ENCODE measurements at places on chromosomes 12 and 14.

DNA sequence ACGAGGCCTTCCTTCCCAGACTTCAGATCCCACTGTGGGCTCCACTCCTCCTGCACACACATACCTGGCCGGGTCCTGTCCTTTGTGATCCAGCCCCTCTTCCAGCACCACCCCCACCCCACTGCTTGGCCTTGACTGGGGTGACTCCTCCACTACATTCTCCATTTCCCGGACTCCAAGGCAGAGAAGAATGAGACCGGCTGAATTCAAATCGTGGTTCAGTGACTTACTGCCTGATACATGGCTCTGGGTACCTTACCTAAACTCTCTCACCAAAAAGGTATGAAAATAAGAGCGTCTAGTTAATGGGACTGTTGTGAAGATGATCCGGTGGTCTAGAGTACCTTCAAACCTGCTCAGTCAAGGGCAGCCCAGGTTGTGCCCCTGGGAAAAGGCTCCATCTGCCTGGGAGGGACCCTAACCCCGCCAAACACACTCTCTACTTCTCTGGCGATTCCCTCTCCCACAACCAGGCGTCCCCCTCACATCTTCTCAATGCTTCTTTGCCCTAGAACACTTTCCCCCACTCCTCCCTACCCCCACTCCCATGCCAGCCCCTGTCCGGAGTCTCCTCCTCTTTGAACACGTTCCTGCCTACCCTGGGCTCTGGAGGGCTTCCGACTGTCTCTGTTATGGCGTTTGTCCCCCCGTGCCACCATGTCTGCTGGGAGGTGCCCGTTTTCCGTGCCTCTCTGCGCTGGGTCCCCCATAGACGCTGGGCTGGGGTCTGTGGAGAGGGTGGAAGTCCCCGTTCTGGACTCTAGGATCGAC lies 1.5 kb upstream of the ZBTB42 start:
- no peak for DNase-seq

GRCh38 chr14:74702293-74702692 lies 10.6 kb downstream of the AREL1 start:
- no peak for DNase-seq

DNA sequence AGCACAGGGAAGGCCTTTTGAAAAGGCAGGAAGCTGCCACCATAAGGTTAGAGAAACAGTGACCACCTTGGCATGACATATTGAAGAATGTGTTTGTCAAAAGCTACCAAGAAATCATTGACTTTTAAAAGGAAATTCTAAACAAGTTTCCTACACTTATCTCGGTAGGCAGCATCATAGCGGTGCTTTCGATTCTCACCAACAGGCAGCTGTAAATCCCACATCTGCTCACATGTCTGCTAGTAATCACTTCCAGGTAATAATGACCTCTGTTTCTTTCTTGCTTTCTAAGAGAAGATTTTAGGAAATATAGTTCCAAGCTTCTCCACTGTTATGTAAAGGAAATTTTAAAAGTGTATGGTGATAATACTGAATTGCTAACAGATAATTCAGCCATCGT lies 821.1 kb upstream of the FOXG1 start:
- DNase-seq: no peak

- no peak for DNase-seq
These were observed 704 bp downstream of the ATP2B1 start for GRCh38 chr12:89707703-89708564.

DNA sequence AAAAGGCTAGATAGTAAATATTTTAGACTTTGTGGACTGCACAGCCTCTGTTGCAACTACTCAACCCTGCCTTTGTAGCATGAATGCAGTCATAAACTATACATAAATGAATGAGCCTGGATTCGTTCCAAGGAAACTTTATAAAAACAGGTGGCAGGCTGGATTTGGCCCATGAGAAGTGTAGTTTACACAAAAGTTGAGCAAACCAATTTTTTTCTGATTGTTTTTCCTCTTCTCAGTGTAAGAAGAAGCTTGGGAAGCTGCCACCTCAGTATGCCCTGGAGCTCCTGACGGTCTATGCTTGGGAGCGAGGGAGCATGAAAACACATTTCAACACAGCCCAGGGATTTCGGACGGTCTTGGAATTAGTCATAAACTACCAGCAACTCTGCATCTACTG lies 9.5 kb downstream of the OAS1 start:
- no peak for DNase-seq

- no peak for DNase-seq
These were observed 8.6 kb upstream of the ARPC3 start for GRCh38 chr12:110458756-110459155.

GRCh38 chr12:103503546-103504480 lies 8.0 kb upstream of the C12orf42 start:
- DNase-seq: no peak

GRCh38 chr12:132245521-132246101 lies 83.8 kb downstream of the GALNT9 start:
- DNase-seq: no peak

DNA sequence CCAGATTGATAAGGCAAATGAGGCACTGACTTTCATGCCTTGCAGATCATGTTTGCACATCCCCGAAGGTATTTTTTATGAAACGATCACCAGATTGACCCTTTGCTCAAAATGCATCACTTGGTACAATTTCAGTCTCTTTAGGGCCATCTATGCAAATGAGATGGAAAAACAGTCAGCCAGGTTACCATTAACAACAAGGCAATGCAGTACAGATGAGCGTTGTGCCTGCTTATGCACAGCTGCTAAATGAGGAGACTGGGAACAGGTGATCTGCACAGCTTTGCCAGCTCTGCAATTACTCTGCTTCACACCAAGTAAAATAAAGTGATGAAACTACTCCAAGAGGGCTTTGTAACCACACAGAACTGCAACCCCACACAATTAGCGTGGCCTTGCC lies 26.1 kb upstream of the PLEKHG7 start:
- no peak for DNase-seq

DNA sequence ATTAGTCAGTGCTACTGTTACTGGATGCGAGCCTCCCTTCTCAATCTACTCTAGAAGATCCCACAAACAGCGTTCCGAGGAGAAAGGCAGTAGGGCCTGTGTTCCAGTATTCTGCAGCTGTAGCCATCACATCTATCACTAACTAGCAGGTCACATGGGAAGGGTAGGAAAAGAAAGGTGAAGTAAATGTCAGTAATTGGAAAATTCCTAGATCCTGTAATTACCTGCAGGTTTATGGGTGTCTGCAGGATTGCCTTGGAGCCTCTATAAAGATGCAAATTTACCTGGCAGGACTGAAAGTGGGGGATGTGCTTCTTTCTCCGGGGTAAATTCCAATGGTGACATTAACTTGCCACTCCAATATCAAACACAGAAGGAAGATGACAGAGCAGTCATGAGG lies 77.8 kb downstream of the FERMT2 start:
- DNase-seq: no peak

DNA sequence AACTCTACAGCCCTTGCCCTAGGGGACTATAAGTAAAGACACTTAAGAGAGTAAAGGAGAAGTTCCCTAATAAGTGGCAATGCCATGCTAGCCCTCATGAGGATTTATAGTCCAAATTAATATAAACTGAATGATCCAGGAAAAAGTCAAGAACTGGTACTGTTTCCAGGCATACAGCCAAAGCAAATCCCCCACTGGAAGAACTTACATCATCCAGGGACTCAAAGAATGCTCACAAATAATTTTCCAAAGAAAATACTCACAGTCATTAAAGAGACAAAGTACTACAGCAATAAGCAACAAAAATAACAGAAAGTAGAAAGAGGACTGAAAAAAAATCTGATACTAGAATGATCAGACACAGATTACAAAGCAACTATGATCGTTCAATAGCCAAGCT lies 79.7 kb upstream of the RAP1B start:
- no peak for DNase-seq

DNA sequence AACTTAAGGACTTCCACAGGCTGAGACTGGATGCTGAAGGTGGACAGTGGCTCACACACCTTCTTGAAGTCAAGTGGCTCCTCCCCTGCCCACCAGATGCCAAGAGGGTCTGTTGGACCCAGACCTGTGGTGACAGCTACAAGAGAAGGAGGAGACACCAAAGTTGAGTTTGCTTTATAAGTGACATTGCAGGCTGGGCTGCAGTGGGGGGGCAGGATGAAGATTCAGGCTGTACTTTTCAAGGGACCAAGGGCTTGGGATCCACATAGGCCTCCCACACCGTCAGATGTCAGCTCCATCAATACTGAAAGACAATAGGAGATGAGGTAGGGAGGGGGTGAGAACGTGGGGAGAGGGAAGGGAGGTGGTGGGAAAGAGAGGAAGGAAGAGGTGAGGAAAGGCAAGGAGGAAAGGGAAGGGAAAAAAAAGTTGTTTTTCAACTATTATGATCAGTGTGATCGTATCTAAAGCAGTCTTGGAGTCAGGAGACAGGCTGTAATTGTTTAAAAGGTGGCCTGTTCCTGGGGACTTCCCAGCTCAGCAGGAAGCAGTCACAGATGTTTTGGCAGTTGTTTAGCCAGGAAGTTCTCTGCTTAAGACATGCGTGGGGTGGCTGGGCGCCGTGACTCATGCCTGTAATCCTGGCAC lies 84.1 kb upstream of the RESF1 start:
- peak; percentile 34 for DNase-seq

GRCh38 chr12:110791589-110791988 lies 48.9 kb upstream of the PPP1CC start:
- no peak for DNase-seq

DNA sequence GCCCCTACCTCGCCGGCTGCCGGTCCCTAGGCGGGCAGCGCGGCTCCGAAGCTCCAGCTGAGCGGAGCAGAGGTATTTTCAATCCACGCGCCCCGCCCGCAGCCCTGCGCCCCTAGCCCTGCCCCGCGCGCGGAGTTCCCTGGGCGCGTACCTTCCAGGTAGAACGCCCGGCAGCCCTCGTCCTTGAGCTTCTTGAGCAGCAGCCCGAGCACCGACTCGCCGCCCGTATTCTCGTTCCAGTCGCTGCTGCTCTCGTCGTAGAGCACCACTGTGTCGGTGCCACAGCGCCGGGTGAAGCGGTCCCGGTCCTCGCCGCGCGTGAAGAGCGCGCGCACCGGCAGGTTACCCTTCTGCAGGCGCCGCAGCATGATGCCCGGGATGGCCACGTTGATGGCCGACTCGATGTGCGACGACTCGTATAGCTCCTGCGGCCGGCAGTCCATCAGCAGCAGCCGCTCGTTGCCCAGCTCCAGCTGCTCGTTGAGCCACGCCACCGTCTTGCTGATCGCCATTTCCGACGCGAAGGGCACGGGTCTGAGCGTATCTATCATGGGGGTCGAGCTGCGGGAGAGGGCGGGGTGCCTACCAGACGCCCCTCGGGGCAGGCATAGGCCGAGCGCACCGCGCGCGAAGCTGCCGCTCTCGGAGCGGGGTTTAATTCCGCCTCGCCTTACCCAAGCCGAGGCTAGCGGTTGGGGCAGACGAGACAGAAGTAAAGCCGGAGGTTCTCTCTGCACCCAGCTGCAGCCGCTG lies 636 bp downstream of the DUSP6 start:
- no peak for DNase-seq

DNA sequence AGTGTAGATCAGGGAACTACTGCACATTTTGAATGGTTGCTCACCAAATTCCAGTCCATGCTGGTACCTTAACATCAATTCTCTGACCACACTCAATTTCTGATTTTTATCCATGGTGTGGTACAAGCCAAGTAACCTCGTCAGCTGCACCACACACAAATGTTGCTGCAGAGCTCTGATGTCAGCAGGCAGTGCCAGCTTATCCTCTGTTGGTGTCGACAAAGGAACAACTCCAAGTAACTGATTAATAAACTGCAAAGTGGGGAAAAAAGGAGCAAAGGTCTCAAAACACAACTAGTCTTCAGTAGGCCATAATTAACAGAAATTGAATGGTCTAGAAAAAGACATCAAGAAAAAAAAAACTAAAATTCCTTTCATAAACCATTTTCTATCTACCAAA lies 47.4 kb downstream of the NAA25 start:
- DNase-seq: no peak

DNA sequence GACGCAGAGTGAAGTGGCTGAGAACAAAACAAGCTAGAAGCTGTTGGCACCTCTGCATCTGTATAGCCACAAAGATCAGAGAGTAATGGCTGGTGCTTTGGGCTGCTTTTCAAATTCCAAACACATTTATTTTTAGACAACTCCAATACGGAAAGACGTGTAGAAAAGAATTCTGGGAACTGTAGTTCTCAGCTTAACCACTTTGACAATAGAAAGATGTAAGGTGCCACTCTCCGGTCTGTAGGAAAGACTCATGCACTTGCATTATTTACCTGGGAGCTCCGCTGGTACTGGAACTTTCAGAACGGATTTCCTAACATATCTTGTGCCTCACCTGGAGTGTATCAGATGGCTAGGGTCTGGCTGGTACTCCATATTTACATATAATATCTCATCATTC lies 1.8 kb upstream of the OR4K2 start:
- no peak for DNase-seq

GRCh38 chr12:38465020-38465419 lies 148.4 kb downstream of the ALG10B start:
- DNase-seq: no peak

- DNase-seq: no peak
These were observed 3.4 kb downstream of the B4GALNT3 start for GRCh38 chr12:462936-463705.

GRCh38 chr14:66464261-66464660 lies 21.9 kb upstream of the CCDC196 start:
- DNase-seq: no peak

DNA sequence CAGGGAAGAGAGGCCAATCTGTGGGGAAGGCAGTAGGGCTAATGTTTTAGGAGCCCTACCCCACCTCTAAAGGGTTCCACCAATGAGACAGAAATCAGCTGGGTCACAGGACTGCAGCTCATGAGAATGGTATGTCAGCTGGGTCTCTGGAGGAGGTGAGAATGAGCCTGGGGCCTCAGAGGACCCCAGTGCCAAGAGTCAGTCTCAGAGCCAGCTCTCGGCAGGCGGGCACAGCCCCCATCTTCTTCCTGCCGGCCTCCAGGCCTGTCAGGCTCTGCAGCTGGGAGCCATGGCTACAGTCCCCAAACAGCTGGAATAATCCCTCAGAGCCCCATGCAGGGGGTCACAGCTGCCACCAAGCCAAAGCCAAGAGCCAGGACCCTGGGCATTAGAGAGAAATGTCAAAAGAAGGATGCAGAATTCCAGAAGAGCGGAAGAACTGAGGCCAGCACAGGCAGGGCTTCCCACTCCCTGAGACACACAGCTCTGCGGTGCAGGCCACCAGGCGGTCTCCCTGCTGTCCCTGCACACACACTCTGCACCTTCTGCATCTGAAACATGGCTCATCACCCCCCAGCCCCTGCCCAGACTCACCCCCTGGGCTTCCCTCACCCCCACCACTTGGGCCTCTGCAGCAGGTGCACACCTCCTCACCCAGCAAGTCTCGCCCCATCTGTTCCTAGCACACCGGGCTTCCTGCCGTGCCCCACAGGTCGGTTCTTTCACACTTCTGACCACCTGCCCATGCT lies 26.0 kb downstream of the ITPK1 start:
- no peak for DNase-seq

DNA sequence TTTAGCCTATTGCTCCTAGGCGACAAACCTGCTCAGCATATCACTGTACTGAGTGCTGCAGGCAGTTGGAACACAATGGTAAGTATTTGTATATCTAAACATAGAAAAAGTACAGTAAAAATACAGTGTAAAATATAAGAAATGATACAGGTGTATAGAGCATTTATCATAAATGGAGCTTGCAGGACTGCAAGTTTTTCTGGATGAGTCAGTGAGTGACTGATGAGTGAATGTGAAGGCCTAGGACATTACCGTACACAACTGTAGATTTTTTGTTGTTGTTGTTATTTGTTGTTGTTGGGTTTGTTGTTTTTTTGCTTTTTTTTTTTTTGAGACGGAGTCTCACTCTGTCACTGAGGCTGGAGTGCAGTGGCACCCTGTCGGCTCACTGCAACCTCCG lies 33.4 kb downstream of the PNMA1 start:
- no peak for DNase-seq

GRCh38 chr14:91732859-91733477 lies 1.1 kb upstream of the CATSPERB start:
- DNase-seq: no peak
